ENCODE measurements at places on chromosomes 3 and 15.
A peak's percentile ranks its signal among the peaks of the same experiment; 100 is the strongest.

DNA sequence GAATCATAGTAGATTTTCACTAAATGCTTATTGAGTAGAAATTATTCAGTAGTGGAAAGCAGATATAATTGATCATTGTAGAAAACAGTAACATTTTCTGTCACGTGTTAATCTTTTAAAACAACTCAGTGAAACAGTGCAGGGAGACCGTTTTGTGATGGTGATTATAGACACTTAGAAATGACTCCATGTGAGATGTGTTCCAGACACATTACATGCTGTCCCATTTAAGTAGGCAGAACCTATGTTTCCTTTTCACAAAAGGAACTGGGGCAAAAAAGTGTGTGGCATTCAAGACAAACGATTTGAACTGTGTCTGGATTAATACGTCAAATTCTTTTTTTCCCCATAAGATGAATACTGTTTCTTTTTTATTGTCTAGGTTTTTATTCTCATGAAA is 126.5 kb downstream of the TCF12 start:
- DNase-seq, result no peak

- no peak for DNase-seq
These were observed 233.1 kb downstream of the THRB start for GRCh38 chr3:24261521-24261920.

DNA sequence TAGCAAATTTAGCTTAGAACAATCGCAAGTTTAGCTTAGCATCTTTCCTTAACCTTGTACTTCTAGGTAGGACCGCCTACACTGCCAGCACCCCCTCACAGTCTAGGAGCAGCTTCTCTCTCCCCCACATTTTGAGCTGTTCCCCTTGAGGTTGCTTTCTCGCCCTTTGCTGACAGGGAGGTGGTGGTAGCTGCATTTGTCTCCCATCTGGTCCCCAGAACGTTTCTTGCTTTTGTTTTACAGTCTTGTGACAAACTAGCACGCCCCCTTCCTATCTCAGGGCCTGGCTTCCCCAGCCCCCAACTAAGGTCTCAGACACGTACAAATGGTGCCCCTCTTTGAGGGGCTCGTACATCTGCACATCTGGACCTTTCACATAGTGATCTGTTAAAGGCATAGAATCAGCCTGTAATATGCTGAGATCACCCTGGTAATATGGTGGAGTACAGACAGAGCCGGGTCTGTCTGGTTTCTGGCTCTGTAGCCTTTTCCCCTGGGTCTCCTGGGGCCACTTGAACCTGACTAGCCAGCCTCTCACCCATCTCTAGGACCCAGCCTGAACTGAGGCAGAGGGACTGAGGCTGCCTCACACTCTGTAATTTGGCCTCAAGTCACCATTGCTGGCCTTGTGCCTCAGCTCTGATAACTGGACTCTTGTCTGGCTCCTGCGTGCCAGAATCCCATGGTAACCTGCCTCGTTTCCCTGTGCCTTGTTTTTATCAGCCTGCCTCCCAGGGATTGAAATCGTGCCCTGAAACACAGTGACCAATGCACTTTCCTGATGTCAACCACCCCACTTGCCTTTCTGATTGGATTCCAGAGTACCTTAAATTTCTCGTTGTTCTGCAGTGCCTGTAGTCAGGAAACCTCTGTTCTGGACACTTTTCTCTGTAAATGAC is 27.7 kb downstream of the CRTC3 start:
- DNase-seq, result no peak

DNA sequence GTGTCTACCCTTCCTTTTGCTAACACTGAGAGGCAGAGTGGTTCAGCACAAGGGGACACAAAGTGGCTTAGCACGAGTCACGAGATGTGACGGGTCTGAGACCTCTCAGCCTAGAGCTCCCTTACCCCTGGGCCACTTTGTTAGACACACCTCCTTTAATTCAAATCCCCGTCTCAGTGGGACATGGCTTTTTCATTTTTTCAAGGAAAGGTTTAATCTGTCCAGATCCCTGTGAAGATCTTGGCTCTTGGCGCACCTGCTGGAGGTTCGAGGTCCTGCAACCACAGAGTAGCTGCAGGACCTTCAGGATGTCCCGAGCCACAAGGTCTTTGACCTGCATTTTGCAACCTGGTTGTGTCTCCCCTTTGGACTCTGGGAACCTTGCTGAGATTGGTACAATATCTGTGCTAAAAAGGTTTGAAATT is 52.0 kb downstream of the LPP start:
- no peak for DNase-seq

- no peak for DNase-seq
These were observed 617.5 kb downstream of the RBMS3 start for GRCh38 chr3:29898171-29898965.

- no peak for DNase-seq
These were observed 15.4 kb downstream of the SRGAP3 start for GRCh38 chr3:9233814-9234600.

GRCh38 chr3:123712077-123712860 is 127.4 kb upstream of the HACD2 start:
- no peak for DNase-seq

- peak; percentile 55 for DNase-seq
These were observed 1.1 kb downstream of the SEC11A start for GRCh38 chr15:84714821-84715220.

DNA sequence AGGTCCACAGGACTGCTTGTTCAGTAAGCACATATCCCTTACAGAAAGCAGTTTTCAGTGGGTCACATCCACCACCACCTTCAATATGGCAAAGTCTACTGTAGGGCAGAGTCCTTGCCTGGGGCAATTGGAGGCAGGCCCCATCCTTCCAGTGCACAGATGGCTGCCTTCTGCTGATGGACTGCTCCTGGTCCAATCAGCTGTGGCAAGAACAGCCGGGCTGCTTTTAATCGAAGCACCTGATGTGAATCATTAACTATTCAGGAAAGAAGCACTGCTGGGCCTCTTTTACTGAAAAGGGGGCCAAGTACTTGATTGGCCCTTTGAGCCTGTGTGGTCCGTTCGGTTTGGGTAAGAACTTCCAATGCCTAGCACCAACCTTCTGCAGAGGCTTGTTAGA is 24.4 kb downstream of the LARS2 start:
- no peak for DNase-seq

DNA sequence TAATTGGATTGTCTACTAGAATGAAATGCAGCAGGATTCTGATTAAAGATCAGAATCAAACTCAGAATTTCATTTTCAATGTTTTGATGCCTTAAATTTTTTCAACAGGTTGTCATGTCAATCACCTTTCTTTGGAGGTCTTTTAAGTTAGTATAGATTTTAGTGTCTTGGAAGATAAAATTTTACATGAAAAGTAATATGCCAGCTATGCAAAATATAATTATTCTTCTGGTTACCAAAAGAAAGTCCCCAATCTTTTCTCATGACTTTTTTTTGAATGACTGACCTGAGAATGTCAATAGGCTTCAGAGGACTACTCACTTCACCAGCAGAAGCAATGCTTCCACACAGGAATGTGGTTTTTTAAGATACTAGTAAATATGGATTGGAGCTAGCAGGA is 4.3 kb downstream of the FGF7 start:
- DNase-seq, result no peak

GRCh38 chr3:72181251-72181650 is 396.3 kb upstream of the PROK2 start:
- no peak for DNase-seq

DNA sequence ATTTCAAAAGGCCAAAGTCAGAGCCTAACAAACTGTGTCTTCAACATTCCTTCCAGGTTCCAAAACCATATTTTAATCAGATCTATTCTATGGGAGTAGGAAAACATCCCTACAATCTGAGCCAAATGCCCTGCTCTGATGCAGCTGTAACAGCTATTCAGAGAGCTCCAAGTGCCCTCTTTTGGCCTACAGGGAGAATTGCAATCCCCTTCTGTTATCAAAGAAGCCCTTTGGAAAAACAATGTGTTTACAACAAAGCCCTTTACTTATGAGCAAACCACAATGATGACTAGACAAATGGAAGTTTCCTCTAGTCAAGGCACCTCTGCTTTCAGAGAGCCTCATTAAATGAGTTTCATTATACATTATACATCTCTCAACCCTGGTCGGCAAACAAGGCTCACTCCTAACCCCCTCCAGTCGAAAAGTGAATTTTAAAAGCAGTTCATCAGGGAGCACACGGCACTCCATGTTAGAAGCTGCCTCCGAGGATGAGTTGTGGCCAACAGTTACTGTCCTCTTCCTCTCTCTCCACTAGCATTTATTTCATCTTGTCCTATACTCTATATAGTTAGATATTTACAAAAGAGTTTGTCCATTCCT is 42.6 kb upstream of the TMCO5A start:
- peak; percentile 65 for DNase-seq

GRCh38 chr15:41501931-41502794 is 8.5 kb downstream of the ITPKA start:
- DNase-seq, result peak; percentile 33

GRCh38 chr3:11499144-11499543 is 144.6 kb downstream of the VGLL4 start:
- no peak for DNase-seq

GRCh38 chr3:87000940-87001339 is 10.0 kb upstream of the VGLL3 start:
- DNase-seq, result no peak

DNA sequence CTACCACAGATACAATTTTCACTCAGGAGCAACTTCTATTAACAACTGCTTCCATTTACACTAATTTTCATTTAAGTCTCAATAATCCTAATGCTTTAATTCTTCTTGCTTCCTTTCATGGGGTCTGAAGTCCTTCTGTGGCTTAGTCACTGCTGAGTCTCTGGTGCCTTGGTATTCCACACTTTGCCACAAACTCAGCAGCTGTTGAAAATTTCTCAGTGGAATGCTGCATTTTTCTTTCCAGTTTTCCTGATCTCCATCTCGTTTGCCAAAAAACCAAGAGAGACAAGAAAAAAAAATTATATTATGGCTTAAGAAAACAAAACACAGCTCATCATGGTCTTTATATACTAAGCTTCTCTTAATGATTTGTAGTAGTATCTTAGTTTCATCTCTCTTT is 269.2 kb upstream of the AZI2 start:
- DNase-seq, result no peak

DNA sequence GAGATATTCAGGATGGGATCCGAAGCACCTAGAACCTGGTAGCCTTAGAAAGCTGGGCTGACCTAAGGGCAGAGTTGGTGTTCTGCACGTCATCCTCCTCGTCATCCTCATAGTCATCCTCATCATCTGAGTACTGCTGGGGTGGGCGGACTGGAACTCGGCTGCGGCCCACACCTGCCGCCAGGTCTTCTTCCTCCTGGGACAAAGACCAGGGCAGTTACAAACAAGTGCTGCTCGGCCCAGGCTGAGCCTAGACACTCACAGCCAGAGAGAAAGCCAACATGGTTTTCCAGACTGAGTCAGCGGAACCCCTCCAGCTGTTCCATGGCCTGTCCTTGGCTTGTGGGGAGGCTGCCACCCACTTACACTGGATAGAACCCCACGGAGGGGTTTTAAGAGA is 40.5 kb downstream of the SEMA3G start:
- no peak for DNase-seq

GRCh38 chr15:50993598-50993997 is 85.1 kb downstream of the AP4E1 start:
- DNase-seq, result no peak

Data from suppressor macrophage (primary cell).